ENCODE measurements at places on chromosomes 1 and 21.
A peak's percentile ranks its signal among the peaks of the same experiment; 100 is the strongest.

DNA sequence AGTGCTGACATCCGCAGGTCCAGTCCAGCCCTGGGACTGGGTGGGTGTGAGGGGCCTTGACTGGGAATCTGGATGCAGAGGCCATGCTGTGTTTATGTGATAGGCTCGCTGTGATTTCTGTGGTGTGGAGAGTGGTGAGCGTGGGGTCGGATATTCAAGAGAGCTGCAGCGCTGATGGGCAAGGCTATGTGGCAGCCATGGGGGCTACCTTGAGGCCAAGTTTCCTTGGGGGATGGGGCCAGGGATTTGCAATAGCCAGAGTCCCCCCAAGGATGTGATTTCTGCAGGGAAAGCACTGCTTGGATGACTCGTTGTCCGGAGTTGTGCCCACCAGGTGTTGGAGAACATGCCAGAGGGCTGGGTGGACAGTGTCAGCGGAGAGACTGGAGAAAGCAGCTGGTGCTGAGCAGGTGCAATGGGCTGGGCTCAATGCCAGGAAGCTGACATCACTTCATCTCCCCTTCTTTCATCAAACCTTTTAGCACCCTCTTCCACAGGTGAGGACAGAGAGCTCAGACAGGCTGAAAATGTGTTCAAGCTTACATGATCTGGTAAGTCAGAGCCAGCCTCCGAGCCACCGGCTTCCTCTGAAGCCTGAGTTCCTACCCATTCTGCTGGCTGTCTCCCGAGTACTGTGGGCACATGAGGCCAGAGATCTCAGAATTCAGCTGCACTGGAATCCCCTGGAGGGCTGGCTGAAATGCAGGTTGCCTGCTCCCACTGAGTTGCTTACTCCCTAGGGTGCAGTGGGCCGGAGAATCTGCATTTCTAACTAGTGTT is 132.9 kb downstream of the RHOU start:
- no peak for DNase-seq

DNA sequence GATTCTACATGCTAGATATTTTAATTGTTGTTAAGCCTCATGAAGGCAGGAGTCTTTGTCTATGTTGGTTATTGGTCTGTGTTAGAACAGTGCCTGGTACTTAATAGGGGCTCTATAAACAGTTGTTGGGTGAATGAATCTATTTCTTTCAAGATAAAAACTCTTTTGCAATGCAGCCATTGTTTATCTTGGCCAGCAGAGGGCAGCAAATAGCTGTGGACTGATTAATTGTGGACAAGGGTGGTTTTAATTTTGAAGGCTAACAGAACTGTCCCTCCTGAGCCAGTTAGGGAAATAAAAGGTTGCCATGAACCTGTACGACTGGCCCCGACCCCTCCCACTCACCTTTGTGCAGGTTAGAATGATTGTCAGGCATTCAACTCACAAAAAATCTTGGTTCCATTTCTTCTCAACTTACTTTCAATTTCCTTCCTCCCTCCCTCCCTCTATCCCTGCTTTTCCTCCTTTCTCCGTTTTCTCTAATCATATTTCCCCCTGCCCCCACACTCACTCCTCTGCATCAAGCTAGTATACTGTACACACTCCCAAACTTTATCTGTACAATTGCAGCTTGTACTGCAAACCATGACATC is 66.3 kb upstream of the DIRAS3 start:
- DNase-seq: peak; percentile 72

GRCh38 chr1:223859058-223859457 is 13.3 kb upstream of the TP53BP2 start:
- DNase-seq: no peak

DNA sequence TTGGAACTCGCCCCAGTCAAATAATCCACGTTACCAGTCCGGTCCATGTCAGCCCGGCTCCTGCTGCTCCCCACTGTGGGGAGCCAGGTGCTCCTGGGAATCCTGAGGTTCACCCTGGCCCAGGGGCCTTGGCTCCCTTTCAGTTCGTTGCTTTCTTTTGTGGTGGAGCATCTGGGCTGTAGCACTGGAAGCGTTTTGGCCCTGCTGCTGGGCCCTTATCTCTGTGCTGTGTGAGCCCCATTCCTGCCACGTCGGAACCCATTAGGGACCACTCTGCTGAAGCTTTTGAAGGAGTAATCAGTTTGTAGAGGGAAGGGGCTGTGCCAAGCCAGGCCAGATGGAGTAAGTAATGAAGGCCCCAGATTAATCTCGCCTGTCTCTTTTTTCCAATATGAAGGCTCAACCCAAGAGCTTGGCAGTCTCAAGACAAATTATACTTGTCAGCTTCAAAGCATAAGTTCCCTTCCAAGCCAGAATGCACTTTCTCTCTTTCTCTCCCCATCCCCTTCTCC is 82.3 kb downstream of the PGM1 start:
- no peak for DNase-seq

DNA sequence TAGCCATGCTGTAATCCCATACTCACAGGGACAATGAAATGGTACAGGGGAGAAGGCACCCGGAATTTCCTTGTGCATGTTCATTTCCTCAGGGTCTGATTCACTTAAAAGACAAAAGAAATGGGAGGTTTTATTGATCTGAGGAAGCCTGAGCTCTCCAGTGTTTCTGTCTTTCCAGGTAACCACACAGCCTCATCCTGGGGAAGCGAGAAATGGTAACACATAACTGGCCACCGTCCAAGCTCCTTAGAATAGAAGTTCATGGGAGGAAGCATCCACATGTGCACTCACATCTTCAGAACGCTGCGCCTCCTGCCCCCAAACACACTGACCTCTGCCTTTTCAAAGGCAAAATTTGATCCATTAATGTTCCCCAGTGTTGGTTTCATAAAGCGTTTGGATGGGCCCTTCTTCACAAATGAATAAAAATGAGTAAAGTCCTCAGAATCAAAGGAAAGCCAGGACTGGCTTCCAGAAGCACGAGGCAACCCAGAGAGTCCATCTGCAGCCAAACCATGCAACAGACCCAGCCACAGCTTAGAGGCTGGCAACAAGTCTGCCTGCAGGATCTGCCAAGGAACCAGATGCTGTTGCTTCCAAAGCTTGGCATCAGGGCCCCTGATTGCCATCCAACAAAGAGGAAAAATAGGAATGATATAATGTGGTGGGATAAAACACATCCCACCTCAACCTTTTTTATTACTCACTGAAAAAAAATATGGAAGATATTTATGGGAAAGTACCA is 120.3 kb downstream of the ZBTB18 start:
- DNase-seq: peak; percentile 39

GRCh38 chr1:11985171-11985570 is 4.9 kb downstream of the MFN2 start:
- DNase-seq: no peak

DNA sequence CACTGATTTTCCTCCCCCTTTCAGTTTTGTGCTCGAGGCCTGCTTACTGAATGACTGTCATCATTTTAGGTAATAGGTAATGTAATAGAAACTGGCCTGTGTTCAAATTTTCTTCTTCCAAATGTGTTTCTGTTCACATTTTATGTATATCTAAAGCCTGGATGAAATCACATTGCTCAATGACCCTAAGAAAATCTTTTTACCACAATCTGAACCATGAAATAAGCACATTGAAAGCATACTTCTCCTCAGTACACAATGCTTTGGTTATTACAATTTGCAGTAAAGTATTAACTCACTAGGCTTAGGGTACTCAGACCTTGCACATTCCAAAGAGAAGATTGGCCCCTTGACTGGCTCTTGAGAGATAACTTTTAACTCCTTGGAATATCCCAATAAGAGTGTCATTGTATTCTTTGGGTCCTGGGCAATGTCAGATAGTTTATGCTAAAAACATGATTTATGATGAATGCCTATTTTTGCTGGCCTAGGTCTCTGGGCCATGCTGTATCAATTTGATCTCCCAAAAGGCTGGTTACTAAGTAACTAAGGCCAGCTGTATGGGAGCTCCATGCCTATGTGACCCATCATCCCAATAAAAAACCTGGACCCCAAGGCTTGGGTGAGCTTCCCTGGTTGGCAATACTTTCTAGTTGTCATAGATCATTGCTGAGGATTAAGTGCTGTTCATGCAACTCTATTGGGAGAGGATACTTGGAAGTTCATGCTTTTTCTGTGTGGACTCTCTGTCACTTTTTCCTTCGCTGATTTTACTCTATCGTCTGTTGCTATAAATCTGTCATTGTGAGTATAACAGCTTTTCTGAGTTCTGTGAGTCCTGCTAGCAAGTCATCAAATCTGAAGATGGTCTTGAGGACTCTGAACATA is 293.9 kb downstream of the GRIK1 start:
- DNase-seq: no peak

GRCh38 chr1:33272509-33272908 is 16.2 kb downstream of the ZNF362 start:
- DNase-seq: no peak

DNA sequence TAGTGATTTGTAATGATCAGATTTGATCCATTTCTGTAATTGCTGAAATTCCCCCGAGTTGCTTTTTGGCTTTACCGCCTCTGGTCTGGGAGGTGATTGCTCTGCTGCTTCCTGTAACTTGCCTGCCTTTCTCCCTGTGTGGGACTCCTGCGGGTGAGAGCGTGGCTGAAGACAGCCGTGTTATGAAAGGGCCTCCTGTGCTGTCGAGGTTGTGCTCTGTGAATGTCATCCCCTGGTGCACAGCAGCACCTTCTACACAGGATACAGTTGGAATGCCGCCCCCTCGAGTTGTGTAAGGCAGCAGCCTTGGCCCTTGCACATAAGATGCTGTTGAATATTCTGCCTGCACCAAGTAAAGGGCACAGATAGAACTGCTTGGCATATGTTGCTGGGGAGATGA is 5.9 kb downstream of the SOD1 start:
- no peak for DNase-seq

- no peak for DNase-seq
Observed at GRCh38 chr1:1230656-1231399, 973 bp downstream of the SDF4 start.

DNA sequence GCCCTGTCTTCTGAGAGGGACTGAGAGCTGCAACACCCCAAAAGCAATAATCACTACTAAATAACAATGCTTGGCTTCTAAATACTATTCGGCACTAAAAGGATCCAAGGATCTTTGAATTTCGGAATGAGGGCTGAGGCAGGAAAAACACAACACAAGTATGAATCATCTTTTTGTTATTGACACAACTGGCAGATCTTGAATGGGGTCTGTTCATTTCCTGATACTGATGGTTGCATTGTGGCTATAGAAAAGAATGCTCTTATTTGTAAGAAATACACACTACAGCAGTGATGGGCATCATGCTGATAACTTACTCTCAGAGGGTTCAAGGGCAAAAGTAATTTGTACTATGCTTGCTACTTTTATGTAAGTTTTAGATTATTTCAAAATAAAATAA is 149.2 kb upstream of the PLD5 start:
- DNase-seq: peak; percentile 63

- DNase-seq: no peak
Observed at GRCh38 chr1:41072051-41072450, 50.5 kb upstream of the SLFNL1 start.

DNA sequence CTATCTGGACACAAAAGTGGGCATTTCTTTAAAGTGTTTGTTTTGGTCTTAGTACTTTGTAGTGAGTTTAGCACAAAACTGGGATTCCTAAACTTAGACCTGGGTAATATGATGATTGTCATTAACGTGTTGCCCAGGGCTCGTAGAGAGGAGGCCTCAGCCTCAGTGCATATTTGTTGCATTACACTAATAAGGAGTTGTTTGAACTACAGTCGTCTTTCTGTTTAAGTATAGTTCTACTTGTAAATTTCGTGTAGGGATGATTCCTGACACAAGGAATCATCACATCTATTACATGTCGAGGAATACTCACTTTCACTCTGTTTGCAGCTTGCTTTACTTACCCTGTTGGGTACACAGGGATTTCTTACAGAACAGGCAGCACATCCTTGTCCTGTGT is 85.0 kb downstream of the PRDM2 start:
- DNase-seq: no peak

- no peak for DNase-seq
Observed at GRCh38 chr1:101382135-101382534, 145.3 kb downstream of the S1PR1 start.

GRCh38 chr1:74357756-74358155 is 122.6 kb downstream of the TNNI3K start:
- no peak for DNase-seq

GRCh38 chr1:208302699-208303238 is 58.6 kb upstream of the PLXNA2 start:
- no peak for DNase-seq

- DNase-seq: no peak
Observed at GRCh38 chr1:6496365-6496721, 4.9 kb upstream of the PLEKHG5 start.

- no peak for DNase-seq
Observed at GRCh38 chr1:91754816-91755580, 131.0 kb downstream of the TGFBR3 start.

DNA sequence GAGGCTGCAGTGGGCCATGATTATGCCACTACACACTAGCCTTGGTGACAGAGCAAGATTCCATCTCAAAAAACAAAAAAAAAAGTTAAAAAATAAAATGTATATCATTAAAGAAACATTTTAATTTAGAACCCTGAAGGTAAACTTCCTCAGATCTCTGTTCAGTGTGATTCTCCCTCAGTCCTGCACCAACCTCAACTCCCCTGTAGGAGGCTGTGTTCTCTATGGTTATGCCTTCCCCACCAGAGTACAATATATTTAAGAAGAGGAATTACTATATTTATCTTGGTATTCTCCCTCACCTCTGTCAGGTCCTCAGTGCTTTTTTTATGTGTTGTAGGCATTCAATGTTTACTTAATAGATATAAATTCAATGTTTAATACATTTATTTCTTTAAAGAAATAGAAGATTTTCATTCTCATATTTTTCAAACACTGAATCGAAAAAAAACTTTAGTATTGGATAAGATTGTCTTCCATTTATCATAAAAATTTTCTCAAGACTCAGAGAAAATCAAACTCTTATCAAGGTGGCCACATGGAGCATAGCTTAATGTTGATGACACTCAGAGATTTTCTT is 4.8 kb upstream of the LRRC8B start:
- peak; percentile 21 for DNase-seq

- DNase-seq: no peak
Observed at GRCh38 chr21:46368533-46369285, 44.8 kb downstream of the PCNT start.

DNA sequence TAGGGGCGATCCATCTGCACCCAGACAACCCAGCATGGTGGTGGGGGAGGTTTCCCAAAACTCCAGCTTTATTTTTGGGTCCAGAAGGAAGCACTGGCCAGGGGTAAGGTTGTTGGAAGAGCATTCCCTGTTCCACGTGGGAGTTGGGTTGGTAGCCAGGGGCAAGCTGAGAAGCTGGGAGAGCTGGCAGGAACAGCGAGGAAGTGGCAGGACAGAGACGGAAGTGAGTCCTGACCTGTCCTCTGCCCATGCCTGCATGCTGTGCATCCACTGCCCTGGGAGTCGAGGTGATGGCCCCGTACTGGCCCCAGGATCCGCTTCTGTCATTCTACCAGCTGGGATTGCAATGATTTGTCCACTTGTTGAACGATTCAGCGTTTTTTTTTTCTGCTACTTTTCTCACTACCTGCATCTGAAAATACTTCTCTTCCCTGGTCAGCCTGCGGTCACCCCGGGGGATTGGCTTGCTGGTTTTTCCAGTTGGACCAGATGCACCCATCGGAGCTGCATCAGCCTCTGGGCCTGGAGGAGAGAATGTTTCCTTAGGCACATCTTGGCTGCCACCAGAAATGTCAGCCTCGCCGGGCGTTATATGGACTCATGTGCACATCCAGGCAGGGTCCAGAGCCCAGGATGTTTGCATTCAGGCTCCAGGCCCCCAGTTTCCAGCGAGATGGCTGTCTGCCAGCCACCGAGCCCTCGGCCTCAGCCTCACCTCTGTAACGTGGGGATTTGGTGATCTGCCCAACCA is 28.3 kb upstream of the TMPRSS2 start:
- DNase-seq: no peak
